ENCODE measurements at places on chromosomes 13 and 19.

GRCh38 chr13:44918326-44919103 lies 70.8 kb downstream of the NUFIP1 start:
- DNase-seq, result peak; percentile 67

DNA sequence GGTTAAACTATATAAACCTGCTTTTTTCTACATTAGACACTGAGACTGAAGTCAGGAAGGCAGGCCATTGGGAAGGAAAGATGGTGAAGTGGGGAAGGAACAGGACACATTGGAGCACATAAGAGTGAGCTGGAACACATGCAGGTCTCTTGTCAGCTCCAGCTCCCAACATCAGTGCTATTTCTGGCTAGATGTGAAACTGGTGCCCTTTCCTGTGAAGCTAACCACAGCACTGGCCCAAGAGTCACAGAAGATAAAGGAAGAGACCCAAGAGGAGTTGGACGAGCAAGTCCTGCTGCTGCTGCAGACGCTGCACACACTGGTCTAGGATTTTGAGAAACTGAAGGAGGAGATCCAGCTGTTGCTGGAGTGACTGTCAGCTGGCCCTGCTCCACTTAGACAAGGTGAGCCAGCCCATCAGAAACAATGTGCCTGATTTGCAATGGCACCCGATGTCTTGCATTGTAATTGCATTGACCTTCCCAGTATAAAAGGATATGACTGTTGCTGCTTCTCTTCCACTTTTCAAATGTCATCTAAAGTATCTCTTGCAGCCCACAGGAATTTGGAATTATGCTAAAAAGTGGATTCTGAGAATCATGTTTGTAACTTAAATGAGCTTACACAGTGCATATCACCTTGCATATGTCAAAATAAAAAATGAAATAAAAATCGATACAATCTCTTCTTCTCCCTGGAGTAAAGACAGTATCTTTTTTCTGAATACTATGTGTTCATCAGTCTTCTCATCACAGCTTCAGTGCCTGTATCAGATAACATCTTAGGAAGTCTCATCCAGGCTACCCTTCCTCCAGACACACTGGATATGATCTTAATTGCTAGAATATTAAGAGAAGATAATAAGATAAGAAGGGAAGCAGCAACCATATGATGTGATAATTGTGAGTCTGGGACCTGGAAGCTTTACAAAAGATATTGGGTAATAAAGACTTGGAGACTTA lies 230.7 kb upstream of the SPRY2 start:
- no peak for DNase-seq

- no peak for DNase-seq
Observed at GRCh38 chr19:39407660-39408391, 1.2 kb downstream of the ZFP36 start.

DNA sequence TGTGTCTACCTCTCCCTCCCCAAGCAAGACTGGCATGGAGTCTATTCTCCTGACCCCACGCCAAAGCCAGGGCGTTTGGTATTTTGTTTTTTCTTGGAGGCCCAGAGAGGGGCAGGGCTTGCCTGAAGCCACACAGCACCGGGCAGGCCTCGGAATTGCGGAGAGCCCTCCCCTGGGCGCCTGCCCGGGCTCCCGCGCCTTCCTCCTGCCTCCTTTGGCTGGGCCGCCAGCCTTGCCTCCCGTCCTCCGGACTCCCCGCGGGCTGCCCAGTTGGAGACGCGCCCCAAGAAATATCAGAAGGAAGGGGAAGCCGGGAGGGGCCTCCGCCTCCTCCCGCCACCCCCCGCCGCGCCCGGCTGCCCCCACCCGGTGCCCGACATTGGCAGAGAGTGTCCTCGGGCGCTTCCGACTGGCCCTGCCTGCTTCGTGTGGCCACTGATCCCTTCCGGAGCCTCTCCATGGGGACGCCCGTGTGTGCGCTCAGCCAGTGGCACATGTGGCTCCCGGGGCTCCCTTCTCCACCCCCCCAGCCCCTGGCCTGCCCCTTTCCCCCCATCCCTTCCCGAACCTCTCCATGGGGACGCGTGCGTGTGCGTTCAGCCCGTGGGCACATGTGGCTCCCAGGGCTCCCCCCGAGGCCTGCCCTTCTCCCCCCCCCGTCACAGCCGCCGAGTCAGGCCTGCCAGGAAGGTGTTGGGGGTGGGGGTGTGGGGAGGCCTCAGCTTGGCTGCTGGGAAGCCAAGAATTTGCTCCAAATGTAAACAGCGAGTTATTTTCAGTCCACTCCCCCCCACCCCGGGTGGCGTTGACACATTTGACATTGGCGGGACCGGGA lies 37.3 kb downstream of the NFIC start:
- no peak for DNase-seq

GRCh38 chr13:44763615-44764301 lies 187.6 kb upstream of the TSC22D1 start:
- no peak for DNase-seq

DNA sequence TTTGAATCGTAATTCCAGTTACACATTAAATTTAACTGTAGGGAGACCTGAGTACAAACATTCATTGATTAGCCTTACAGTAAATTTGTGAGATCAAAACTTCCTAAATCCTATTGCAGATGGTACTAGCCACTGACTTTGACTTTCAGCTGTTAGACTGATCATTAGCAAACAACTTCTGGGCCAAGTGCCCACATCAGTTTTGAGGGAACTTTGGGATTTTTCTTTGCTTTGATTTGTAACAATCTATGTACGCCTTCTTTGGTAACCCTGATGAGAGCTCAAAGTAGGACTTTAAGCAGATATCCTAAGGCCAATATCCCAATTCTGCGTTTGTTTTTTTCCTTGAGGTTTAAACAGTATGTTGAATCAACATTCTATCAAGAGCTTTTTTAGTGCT lies 131.5 kb downstream of the DLEU7 start:
- DNase-seq, result no peak

DNA sequence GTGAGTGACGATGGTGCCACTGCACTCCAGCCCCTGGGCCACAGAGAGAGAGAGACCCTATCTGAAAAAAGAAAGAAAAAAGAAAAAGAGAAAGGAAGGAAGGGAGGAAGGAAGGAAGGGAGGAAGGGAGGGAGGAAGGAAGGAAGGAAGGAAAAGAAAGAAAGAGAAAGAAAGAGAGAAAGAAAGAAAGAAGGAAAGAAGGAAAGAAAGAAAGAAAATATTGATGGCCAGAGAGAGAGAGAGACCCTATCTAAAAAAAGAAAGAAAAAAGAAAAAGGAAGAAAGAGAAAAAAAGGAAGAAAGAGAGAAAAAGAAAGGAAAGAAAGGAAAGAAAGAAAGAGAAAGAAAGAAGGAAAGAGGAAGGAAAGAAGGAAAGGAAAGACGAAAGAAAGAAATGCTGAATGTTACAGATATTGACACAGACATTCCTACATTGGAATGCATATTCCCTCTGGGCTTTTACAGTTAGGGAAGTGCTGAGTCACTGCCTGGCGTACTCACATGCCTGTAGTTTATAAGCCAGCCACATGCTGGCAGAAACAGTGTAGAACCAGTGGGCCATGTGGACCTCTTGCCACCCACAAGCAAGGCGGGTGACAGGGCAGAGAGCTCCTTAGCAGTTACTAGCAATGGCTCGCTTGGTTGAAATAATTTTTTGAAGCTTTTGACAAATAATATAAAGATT lies 34.6 kb upstream of the SLC46A3 start:
- peak; percentile 49 for DNase-seq

- DNase-seq, result no peak
Observed at GRCh38 chr19:42389899-42390298, at the start of gene CNFN. Gene CNFN (minus strand): TSS chr19:42390297. CDS start chr19:42389037, 1,260 bp downstream.

- no peak for DNase-seq
Observed at GRCh38 chr19:6693681-6694080, 23.7 kb upstream of the TNFSF14 start.

- DNase-seq, result peak; percentile 63
Observed at GRCh38 chr13:109243311-109243951, 543.0 kb downstream of the IRS2 start.

DNA sequence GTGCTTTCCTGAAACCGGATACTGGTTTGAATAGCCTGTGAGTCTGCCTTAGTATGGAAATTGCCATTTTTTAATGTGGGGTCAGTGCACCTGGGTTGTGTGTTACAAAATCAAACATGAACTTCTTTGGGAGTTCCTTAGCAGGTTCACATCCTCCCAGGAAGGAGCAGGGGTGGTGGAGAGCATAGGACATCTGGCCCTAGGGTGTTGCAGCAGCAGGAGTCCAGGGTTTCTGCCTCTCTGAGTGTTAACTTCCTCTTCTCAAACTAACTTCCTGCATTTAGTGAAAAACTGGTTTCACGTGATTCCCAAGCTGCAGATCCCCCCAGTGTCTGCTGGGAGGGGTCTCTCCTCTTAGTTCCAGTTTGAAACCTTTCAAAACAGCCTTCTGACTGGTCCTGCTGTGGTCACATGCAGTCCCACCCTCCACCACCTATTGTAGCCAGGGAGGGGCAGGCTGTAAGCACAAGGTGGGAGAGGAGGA lies 7.2 kb downstream of the RNASEH2B start:
- no peak for DNase-seq

DNA sequence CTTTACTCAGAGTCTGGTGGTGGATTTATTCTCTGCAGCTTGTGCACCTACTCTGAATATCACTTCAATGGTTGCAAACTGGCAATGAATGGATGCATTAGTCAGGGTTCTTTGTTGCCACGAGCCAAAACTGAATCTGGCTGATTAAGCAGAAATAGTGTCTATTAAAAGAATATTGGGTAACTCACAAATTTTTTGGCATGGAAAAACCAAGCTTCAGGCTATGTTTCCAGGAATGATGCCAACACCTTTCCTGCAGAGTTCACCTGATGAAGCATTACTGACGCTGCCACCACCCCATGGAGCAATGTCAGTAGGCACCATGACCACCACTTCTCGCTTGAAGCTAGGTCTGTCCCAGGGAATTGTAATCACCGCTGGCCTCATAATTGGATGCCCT lies 597.8 kb upstream of the SLC10A2 start:
- DNase-seq, result no peak

- DNase-seq, result peak; percentile 64
Observed at GRCh38 chr19:43784981-43785808, 4.4 kb upstream of the KCNN4 start.

- no peak for DNase-seq
Observed at GRCh38 chr19:45958769-45959516, 14.7 kb downstream of the NOVA2 start.

GRCh38 chr13:30785191-30785850 lies 50.0 kb downstream of the ALOX5AP start:
- no peak for DNase-seq

DNA sequence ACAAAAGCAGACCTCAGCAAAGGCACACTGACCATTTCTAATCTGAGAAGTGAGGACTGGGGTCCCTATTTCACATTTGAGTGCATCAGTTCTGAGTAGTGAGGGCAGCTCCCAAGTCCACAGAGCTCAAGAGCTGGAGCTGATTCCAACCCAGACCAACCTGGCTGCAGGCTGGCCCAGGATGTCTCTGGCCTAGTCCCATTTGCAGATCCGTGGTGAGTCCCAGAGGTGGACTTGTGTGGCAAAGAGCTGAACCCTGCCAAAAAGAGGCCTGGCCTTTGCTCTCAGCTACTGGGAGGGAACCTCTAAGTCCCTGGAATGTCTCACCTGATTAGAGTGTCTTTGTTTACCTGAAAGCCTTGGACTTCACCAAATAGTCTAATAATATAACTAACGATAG lies 14.6 kb downstream of the SIGLEC7 start:
- no peak for DNase-seq

DNA sequence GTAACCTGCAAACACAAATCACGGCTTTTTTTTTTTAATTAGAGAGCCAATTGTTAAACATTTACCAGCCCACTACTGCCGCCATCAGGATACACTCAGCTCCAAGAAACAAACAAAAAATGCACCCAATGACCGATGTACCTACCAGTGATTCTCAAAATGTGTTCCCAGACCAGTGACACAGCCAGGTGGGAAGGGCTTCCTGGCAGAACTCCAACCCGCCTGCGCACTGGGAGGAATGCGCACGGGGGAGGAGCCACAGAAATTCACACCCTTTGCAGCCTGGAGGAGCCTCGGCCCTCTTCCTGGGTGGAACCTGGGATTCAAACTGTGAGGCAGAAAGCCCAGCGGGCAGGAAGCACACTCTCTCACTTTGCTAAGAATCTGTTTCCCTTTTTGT lies 255.9 kb downstream of the TBC1D4 start:
- DNase-seq, result no peak

- DNase-seq, result no peak
Observed at GRCh38 chr19:45881082-45881908, 4.6 kb downstream of the IRF2BP1 start.

GRCh38 chr19:46480415-46480814 lies 9.1 kb upstream of the PNMA8A start:
- DNase-seq, result no peak

GRCh38 chr13:22369840-22370239 lies 699.0 kb downstream of the FGF9 start:
- DNase-seq, result no peak

- peak; percentile 37 for DNase-seq
Observed at GRCh38 chr19:7534531-7535046, 928 bp upstream of the PNPLA6 start.

DNA sequence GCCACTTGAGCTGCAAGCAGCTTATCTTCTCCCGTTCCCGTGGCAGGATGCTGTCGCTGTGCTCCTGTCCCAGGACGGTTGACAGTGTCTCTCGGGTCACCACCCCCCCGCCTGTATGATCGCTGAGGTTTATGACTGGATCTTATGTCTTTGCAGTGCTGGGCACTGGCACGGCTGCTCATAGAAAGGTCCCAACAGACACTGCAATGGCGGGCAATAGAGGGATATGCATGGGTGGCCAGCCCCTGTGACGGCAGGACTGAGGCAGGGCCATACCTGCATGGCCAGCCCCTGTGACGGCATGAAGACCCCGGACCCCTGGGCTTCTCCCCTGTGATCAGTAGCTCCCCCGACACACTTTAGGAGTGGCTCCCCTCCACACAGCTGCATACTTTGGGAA lies 307.2 kb downstream of the TEX29 start:
- DNase-seq, result no peak

DNA sequence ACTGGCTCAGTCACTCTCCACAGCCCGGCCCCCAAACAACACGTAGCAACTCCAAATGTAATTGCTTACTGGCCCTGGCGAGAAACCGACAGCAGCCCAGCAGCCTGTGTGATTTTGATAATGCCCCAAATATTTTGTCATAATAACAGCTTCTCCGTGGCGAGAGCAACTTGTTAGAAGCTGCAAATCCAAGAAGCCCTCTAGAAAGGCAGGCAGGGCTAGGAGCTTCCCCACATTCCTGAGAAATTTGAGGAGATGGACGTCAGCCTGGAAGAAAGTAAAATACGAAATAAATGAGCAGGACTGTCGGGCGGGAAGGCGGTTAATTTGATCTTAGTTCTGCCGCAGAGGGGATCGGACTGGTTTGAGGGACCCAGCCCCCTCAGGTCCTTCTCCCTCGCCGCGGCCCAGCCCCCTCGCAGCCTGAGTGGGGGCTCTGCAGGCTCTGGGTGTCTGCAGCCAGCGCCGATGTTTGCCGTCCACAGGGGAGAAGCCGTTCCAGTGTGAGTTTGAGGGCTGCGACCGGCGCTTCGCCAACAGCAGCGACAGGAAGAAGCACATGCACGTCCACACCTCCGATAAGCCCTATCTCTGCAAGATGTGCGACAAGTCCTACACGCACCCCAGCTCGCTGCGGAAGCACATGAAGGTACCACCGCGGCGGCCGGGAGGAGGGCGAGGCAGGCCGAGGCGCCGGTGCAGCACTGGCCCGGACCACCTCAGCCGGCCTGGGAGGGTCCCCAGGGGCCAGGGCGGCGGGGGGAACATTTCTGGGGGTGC lies 3.1 kb downstream of the ZIC2 start:
- no peak for DNase-seq

- DNase-seq, result no peak
Observed at GRCh38 chr13:99007414-99007986, 29.6 kb upstream of the DOCK9 start.
